ENCODE measurements at places on chromosomes 16 and 17. TPM values are rescaled to one million over a fixed set of nuclear protein-coding genes. Genes with fewer than 3 reads are reported as not detected.

GRCh38 chr17:39648616-39649366, 11.8 kb downstream of the STARD3 start:
- no peak for DNase-seq

GRCh38 chr17:13127921-13128602, 110.2 kb upstream of the ELAC2 start:
- DNase-seq = no peak

DNA sequence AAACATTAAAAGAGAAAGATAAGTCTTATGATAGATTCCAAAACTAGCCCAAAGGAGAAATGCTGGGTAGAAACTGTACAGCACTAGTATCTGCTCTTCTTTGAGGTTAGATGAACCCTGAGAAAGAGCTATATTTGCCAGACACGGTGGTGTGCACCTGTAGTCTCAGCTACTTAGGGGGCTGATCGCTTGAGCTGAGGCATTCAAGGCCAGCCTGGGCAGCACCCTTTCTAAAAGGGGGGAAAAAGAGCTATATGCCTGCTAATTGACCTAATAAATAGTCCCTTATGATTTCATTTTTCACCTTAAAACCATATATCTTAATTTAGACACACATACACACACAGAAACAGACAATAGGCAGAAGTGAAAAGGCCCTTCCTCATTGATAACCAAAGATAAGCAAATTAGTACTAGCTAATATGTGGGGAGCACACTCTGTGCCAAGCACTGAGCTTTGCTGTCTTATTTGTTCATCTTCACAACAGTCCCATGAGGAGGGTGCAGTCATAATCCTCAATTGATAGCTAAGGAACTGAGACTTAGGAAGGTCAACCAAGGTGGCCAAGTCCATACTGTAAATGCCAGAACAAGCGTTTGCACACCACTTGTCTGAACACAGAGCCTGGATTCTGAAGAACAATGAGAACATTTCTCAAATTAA, 56.6 kb upstream of the NLK start:
- DNase-seq = no peak

C16orf92 gene
- not detected for total RNA-seq

DNA sequence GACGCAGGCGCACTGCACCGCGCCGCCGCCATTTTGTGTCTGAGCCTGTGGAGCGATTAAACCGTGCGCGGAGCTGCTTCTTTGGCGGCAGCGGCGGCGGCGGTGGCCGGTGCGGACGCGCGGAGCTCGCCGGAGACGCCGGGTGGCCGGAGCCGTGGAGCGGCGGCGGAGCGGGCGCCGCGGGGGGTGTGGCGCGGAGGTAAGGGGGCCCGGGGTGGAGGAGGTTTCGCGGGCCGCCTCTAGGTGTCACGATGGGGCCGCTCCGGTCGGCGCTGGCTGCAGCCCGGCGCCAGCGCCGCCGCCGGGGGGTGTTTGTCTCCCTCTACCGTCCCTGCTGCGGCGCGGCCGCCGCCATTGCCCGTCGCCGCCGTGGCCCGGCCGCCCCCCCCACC, at the start of gene CTCF:
CTCF (plus strand) TSS at position 1 of the 392 bp plus-strand sequence. CDS start 48,307 bp downstream, outside the sequence.
- DNase-seq = peak; percentile 93

CRISPLD2 gene
- total RNA-seq = 40.8 TPM

ZP2 gene
- total RNA-seq = 2.1 TPM

TP53TG3B gene
- not detected for total RNA-seq

DNA sequence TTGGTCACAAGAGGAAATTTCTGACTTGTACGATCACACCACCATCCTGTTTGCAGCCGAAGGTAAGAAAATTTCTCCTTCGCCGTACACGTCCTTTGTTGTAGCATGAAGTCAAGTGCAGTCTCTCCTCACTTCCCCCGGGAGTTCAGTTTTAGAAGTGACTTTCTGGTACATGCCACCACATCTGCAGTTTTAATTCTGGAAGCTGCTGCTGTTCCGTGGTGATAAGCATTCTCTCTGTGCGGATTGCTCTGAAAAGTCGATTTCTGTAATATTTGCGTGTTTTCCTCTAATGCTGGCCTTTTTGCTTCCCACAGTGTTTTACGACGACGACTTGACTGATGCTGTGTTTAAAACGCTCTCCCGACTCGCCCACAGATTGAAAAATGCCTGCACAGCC, 20.6 kb downstream of the METTL22 start:
- no peak for DNase-seq

- DNase-seq = no peak
These were observed 361.3 kb upstream of the SOX9 start for GRCh38 chr17:71759422-71760060.

GRCh38 chr16:85798283-85798776, 1.0 kb downstream of the EMC8 start:
- no peak for DNase-seq

CACNG3 gene
- not detected for total RNA-seq

- no peak for DNase-seq
These were observed 13.8 kb downstream of the MVP start for GRCh38 chr16:29834079-29834478.

GAN gene
- total RNA-seq = 31.6 TPM

- no peak for DNase-seq
These were observed at the start of gene KRT9 for GRCh38 chr17:41571561-41572434. KRT9 (minus strand) TSS chr17:41572059; CDS start chr17:41571992, 67 bp downstream.

GRCh38 chr16:14101415-14101814, 30.3 kb downstream of the MRTFB start:
- DNase-seq = no peak

DNA sequence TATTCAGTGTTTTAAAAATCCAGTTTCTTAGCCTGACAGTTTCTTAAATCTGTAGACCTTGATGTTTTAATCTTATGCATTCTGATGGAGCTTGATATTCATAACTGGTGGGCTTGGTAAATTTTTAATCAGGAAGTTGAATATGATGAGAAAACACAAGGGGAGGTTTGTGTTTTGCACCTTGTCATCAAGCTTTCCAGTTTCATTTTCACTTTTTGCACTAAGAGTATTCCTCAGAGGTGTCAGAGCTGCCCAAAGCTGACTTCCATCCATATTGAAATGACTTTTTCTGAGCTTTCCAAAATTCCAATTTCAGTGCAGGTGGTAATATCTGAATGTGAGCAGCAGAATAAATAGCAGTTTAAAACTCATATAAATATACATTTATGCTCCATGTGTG, 555.0 kb upstream of the RBFOX1 start:
- no peak for DNase-seq

CACNA1H gene
- total RNA-seq = 40.3 TPM

SECTM1 gene
- total RNA-seq = 12.6 TPM

DNA sequence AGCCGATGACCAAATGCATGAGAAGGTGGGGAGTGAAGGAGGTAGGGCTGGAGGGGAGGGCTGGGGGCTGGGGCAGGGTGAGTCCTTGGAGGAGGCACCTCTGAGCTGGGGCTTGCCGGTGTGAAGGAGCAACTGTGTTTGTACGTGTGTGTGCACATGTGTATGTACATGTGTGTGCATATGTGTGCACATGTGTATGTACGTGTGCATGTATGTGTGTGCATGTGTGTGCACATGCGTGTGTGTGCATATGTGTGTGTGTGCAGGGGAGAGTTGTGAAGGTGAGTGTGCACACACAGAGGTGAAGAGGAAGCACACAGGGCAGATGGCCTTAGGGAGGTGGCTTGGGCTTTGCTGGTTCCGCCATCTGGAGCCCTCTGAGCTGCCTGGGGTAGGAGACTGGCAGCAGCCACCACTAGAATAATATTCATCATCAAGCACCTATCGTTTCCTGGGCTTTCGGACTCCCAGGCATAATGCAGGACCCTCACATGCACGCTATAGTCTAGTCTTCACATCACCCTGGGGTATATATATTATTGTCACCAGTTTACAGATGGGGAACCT, 120.9 kb upstream of the CDC42EP4 start:
- DNase-seq = no peak

MYCBPAP gene
- total RNA-seq = 0.21 TPM

DNA sequence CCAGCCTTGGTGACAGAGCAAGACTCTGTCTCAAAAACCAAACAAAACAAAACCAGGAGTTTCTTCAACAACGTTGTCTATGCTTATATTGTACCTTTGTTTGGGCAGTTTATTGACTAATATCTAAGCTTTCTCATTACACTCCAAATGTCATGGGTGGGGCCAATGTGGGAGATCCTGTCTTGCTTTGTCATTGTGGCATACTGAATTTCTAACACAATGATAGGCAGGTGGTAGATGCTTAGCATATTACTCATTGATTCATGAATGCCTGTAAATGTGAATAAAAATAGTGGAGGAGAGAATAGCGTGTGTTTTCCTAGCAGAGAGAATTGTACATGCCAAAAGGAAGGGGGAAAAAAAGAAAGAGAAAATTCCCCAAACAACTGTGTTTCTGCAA, 802.5 kb upstream of the EEF2KMT start:
- DNase-seq = no peak

DNA sequence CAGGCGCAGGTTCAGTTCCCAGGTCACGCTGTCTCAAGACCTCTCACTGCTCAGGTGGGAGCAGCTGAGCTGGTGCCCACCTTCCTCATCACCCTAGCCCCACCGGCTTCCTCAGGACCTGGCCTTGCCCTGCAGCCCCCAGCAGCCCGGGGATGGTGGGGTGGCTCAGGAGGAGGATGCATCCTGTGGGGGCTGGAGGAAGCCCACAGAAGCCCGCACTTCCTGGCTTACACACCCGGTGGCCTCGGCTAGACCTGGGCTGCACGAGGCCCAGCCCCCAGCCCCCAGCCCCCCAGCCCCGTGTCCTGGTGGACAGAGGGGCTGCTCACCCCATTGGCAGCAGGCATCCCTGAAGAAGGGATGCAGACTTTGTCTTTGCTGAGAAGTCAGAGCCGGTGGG, 43.4 kb downstream of the BAHCC1 start:
- DNase-seq = no peak

GRCh38 chr16:52709306-52709705, 162.4 kb upstream of the TOX3 start:
- DNase-seq = no peak

DNA sequence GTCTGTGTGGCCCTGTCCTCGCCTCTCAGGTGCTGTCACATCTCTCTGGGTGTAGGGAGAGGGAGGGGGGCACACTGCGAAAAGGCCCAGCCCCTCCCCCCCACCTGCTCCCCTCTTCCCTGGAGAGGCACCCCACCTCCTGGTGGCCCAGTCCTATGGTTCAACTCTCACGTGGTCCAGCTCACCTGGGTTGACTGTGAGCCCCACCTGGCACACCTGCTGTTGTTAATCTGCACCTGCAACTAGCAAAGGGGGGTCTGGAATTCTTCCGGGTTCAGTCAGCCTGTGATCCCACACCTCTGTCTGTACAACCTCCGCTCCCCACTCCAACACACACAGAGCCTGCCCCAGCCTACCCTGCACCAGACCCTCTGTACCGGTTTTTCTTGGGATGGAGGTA, 2.0 kb upstream of the SYNGR2 start:
- no peak for DNase-seq

DNA sequence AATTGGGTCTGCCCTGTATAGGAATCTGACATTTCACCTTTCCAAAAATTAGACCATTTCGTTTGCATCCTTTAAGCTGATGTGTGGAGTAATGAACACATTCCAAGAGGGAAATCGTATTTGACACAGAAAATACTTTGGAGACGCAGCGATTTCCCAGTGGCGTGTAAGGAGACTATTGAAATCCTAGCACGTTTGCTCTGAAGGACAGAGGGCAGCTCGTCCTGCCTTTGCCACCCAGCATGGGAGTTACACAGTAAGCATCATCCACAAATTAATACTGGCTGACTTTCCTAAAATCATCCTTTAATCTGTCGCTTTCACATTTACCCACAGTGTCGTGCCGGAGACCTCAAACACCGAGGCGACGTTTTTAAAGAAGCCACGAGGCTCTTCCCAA, 925.9 kb upstream of the EEF2KMT start:
- no peak for DNase-seq

- DNase-seq = no peak
These were observed 437.6 kb downstream of the MAF start for GRCh38 chr16:79162977-79163376.

Data from tongue (tissue), 3 donors.